ENCODE measurements at places on chromosomes 7 and 10. TPM values are rescaled to one million over a fixed set of nuclear protein-coding genes. Genes with fewer than 3 reads are reported as not detected.

DNA sequence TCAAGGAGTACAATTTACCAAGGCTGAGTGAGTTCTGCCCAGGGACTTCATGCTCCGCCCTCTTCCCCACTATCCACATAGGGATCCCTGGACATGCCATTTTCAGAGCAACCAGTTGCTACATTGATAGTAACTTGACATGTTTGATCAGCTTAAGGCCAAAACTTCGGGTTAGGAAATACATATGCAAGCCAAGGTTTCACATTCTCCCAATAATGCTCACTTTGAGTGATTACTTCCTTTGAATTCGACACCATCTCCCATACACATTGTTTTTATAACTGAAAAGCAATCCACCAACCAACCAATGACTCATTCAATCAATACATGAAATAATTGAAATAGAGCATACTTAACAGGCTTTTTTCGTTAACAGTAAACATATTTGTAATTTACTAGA, 137.9 kb downstream of the GLI3 start:
- DNase-seq, result no peak

DNA sequence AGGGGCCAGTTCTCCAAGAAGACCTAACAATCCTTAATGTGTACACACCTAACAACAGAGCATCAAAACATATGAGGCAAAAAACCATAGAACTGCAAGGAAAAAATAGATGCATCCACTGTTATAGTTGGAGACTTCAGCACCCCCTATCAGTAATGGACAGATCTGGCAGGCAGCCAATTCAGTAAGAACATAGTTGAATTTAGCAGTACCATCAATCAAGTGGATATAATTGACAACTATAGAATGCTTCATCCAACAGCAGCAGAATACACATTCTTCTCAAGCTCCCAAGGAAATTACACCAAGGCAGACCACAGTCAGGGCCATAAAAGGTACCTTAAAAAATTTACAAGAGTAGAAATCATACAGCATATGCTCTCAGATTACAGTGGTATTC, 42.2 kb downstream of the POLL start:
- no peak for DNase-seq

DNA sequence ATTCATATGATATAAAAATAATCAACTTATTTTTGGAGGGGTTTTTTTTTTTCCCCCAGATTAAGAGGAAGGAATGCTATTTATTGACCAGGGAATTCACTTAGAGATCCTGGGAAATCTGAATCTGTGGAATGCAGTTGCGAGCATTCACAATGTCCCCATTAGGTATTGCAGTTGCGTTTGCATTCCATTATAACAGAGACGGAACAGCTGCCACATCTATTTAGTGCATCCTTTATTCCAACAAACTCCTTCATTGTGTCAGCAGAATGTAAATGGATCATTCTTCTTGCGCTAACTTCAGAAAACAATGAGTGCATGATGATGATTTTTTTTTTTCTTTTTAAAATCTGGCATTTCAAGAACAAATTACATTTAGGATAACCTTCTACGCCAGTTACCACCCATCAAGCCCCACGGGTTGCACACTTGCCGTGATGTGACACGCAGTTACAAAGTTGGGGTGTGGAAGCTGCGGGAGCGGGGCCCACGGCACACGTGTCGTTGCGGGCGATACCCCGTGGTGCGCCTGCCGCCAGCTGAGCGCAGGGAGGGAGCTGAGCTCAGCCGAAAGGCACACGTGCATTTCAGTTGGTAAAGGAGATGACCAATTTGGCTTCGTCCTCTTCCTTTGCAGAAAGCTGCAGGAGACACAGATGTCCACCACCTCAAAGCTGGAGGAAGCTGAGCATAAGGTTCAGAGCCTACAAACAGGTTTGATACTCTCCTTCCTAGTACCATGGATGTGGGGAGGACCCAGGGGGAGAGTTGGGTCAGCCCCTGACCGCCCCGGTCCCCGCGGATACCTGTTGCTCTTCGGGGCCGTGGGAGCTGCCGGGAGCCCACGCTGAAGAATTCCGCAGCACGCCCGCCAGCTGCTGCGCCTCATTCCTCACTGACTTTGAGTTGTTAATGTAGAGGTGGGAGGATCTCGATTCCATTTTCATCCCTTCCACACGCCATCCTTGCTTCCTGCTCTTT, 175.3 kb upstream of the SH2B2 start:
- no peak for DNase-seq

- no peak for DNase-seq
Measured at GRCh38 chr10:71605263-71605962, 114.2 kb downstream of the C10orf105 start.

- peak; percentile 89 for DNase-seq
Measured at GRCh38 chr10:31940839-31941653, 12.4 kb upstream of the ARHGAP12 start.

DNA sequence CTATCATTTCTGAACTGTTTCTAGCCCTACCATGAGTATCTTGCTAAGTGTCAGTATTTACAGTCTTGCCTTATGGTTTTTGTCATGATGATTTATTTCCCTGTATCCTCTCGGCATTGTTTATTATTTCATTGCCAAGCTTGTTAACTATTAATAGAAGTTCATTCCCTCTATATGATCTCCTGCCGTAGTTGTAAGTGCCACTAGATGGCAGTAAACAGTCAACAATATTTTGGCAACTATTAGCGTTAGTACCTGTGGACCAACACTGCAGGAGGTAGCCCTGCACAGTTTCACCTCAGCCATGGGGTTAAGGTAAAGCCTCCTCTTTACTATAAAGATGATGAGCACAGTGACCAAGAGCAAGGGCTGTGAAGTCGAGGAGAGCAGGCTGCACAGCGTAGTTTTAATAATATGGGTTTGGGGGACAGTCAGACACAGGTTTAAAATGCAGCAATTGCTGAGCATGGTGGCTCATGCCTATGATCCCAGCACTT, 26.1 kb upstream of the CCNJ start:
- peak; percentile 68 for DNase-seq

DNA sequence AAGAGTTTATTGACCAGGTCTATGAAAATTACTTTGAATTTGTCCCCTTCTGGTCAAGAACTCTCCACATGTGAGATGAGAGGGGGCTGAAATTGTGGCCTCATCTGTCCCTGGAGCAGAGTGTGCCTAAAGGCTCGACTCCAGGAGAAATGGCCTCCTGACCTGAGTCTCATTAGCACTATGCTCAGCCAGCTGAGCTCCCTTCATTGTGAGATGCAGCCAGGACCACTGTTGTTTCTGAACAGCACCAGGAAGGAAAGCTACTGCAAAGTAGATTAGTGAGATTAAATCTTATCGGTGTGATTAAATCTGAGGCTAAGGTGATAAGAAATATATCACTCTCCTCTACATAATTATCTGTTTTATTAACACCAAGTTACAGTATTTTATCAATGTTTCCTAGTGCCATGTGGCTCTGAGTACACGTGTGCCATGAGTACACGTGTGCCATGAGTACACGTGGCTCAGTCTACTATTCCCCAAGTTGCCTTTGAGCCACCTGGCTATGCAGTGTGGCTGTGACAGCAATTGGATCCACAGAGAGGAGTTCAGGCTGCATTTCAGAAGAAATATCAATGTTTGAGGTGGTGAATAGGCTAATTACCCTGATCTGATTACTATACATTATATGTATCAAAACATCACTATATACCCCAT, 126.9 kb downstream of the IPMK start:
- no peak for DNase-seq

- DNase-seq, result no peak
Measured at GRCh38 chr7:156222151-156222550, 409.9 kb upstream of the SHH start.

GRCh38 chr7:48426966-48427555, 255.8 kb downstream of the ABCA13 start:
- no peak for DNase-seq

GRCh38 chr7:54798530-54798929, 39.5 kb upstream of the SEC61G start:
- DNase-seq, result peak; percentile 11

- DNase-seq, result peak; percentile 52
Measured at GRCh38 chr10:4945766-4946717, 17.2 kb upstream of the AKR1C1 start.

DNA sequence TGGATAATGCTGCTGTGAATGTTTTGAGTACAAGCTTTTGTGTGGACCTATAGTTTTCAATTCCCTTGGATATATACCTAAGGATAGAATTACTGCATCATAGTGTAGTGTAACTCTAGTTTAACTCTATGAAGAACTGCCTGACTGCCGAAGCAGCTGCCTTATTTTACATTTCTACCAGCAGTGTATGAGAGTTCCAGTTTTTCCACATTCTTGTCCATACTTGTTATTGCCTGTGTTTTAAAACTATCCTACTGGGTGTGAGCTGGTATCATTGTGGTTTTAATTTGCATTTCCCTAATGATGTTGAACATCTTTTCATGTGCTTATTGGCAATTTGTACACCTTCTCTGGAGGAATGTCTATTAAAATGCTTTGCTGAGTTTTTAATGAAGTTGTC, 15.7 kb downstream of the SEPTIN7 start:
- no peak for DNase-seq

DNA sequence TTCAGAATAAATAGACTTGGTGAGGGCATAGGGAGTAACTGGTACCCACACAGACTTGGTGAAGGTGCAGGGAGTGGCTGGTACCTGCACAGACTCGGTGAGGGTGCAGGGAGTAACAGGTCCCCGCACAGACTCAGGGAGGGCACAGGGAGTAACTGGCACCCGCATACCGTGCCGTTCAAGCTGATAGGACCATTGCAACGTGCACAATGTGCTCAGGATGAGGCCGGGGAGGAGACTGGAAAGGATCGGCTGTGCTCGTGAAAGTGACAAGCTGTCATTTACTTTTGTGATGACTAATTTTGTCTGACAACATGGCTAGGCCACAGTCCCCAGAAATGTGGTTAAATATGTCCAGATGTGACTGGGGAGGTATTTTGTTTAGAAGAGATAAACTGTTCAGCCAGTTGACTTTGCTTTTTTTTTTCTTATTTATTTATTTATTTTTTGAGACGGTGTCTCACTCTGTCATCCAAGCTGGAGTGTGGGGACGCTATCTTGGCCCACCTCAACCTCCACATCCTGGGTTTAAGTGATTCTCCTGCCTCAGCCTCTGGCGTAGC, 76.2 kb upstream of the NMT2 start:
- no peak for DNase-seq

DNA sequence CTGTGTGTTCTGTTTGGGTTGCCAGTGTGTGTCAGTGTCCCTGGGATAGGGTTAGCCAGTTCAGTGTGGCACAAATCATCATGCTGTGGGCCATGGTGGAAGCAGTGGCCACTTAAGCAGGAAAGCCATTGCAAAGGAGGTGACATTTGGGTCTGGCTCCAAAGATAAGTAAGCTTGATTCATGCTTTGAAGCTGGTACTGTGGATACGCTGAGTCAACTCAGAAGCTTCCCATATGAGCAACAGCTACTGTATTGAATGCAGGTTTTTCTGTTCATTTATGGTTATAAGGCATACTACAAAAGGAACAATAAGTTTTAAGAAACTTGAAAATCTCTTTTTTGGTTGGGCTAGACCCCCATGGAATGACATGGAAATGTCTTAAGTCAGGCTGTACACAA, 143.1 kb downstream of the BMPER start:
- DNase-seq, result peak; percentile 25

GRCh38 chr7:17472939-17473338, 174.5 kb downstream of the AHR start:
- DNase-seq, result no peak

- DNase-seq, result no peak
Measured at GRCh38 chr10:79926037-79926436, 22.9 kb downstream of the SFTPD start.

GRCh38 chr10:1872151-1872726, 134.9 kb upstream of the ADARB2 start:
- DNase-seq, result no peak

DNA sequence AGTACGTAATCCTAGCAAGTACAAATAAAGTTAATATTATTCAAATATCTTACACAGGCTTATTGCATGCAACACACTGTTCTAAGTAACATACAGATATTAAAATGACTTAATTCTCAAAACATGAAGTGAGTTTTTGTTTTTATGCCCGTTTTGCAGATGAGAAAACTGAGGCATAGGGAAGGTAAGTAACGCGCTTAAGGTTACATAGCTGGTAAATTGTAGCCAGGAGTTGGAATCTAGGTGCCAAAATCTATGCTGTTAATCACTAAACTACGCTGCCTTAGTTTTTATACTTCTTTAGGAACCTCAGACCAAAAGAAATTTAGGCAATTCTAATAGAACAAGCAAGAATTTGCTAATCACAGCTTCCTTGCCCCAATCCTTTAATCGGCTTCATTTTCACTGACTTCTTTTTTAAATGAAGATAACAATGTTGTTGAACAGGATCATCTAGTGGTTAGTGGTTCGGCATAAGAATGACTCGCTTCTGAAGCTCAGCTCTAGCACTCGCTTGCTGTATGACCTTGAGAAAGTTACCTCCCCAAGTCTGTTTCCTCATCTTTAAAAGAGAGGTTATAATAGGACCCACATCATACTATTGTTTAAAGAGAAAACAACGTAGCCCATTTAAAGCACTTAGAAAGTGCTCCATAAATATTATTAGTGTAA, 1.0 kb upstream of the LRRTM3 start:
- no peak for DNase-seq

DNA sequence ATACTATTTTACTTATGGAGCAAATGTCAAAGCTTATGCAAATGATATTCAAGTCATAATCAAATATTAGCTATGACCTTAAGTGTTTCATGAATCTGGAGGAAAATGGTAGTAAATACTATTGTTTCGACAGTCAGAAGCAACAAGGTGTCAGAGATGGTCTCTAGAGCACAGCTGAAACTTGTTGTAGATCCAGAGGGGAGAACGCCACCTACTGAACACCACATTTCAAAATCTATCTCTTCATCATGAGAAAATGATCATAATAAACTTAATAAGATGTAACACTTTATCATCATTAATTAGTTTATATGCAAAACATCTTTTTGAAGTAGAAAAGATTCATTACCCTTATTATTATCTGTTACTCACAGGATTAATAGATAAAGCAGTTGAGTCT, 418.7 kb downstream of the GATA3 start:
- DNase-seq, result peak; percentile 28

DNA sequence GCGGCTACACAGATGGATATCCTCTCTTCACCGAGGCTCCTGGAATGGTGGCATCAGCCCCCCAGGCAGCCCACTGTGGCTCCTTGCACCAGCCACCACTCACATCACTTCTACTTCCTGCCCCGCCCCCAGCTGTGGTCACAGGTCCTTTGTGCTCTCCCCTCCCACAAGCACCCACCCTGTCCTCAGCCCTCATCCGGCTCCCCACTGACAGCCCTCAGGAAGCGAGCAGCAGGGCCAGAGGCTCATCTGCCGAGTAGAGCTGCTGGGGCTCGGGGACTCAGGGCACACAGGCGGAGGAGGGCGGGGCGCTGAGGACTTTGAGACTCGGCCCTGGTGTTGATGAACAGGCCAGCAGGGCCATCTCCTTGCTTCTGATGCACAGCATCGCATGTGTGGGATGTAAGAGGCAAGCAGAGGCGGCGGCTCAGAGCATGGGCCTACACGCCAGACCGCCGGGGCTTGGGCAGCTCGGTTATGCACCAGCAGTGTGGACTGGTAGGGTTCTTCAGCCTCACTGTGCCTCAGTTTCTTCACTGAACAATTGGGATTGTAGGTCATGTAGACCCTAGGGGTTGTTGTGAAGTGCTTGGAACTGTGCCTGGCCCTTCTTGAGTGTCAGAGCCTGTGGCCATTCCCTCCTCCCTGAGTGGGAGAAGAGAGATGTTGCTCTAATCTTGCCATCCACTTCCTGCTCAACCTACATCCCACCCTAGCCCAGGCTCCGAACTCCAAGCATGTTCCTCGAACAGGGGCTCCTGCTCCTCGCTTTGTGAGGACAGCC, at the start of gene PRF1:
PRF1 (minus strand) TSS at position 77 of the 784 bp plus-strand sequence. CDS start 1,839 bp downstream, outside the sequence.
- DNase-seq, result no peak

The DYDC2 gene
- not detected for total RNA-seq

The GPC2 gene
- 1.2 TPM for total RNA-seq

The ZNF503 gene
- 29.8 TPM for total RNA-seq

The SPDYE11 gene
- 0.08 TPM for total RNA-seq

The ZDHHC4 gene
- 63.8 TPM for total RNA-seq
